ENCODE measurements at places on chromosomes 6 and 20. TPM values are rescaled to one million over a fixed set of nuclear protein-coding genes. Genes with fewer than 3 reads are reported as not detected.
A peak's percentile ranks its signal among the peaks of the same experiment; 100 is the strongest.

Gene CST2
- total RNA-seq, result not detected

- H3K4me1 ChIP-seq, result peaks cover 11% of the 10 kb centered on the region
- no peak overlapping the region for H3K27ac ChIP-seq
- H3K27me3 ChIP-seq, result no peaks in the 10 kb centered on the region
- no peak for DNase-seq
- H3K36me3 ChIP-seq, result no peaks in the 10 kb centered on the region
These were observed 24.8 kb downstream of the RREB1 start for GRCh38 chr6:7132398-7133035.

DNA sequence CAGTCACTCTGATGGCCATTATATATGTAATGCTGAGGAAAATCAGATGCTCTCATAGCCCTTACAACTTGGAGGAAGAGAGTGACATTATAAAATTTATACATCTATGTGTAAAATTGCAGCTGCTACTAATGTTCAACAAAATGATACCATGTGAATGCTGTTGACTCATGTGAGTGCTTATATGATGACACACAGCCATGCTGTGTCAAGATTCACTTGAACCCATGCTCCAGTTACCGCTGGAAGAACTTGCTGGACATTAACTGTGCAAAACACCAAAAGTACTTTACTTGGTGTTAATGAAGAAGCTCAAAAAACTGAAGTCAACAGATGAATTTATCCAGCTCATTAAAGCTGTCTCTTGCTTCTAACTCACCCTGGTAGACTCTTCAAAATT is 318.9 kb upstream of the PLCB4 start:
- H3K4me3 ChIP-seq, result no peak overlapping the region
- no peaks in the 10 kb centered on the region for H3K27me3 ChIP-seq
- no peak for DNase-seq

- H3K4me3 ChIP-seq, result no peak overlapping the region
- peak; percentile 78 for DNase-seq
- no peaks in the 10 kb centered on the region for H3K27me3 ChIP-seq
- H3K36me3 ChIP-seq, result no peaks in the 10 kb centered on the region
These were observed 45.3 kb upstream of the FAM50B start for GRCh38 chr6:3803627-3804468.

Measured in thyroid gland (tissue), 4 donors.